CD8-positive, alpha-beta memory T cell (primary cell): ENCODE measurements at places on chromosomes 1 and 21.

GRCh38 chr1:181809991-181810545, 251.4 kb downstream of the ZNF648 start:
- H3K4me1 ChIP-seq = no peaks in the 10 kb centered on the region
- H3K4me3 ChIP-seq = no peak overlapping the region
- no peak overlapping the region for H3K27ac ChIP-seq
- H3K36me3 ChIP-seq = no peaks in the 10 kb centered on the region

- H3K36me3 ChIP-seq = no peaks in the 10 kb centered on the region
- H3K4me1 ChIP-seq = no peaks in the 10 kb centered on the region
- H3K4me3 ChIP-seq = no peak overlapping the region
- no peak for DNase-seq
- H3K27ac ChIP-seq = no peak overlapping the region
These were observed 23.4 kb downstream of the CHAF1B start for GRCh38 chr21:36408568-36408967.

DNA sequence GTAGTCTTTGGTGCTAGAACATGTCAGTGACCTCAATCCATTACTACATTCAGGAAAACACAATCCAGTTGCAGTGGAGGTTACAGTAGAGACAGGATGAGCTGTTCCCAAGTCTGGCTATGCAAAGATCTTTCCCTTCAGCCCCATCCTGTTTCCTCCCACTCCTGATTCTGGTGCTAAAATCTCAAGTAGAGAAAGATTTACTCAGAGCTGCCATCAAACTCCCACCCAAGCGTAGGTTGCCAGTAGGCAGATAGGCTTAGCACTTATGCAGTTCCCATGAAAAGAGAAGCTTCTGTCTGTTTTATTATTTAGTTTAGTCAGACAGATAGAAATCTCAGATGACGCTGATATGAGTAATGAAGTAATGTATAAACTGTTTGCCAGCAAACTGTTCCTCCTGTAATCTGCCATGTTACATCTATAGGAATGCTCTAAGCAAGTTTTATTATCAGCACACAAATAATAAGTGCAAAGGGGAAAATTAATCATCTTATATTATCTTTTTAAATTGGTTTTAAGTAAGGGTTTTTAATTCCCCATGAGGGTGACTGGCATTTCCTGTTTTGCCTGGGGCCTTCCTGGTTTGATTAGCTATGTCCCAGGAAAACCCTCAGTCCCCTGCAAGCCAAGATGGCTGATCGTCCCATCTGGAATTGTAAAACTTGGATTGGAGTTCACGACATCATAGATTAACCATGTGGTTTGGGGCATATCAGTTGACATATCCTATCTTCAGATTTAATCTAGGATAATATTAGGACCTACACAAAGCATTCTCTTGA, 188.3 kb upstream of the PALMD start:
- no peak overlapping the region for H3K27ac ChIP-seq
- H3K27me3 ChIP-seq = no peaks in the 10 kb centered on the region
- no peak overlapping the region for H3K4me3 ChIP-seq
- H3K36me3 ChIP-seq = no peaks in the 10 kb centered on the region
- no peaks in the 10 kb centered on the region for H3K4me1 ChIP-seq
- no peak for DNase-seq

GRCh38 chr21:29342363-29342957, 43.7 kb downstream of the BACH1 start:
- no peaks in the 10 kb centered on the region for H3K27me3 ChIP-seq
- DNase-seq = no peak
- H3K4me1 ChIP-seq = no peaks in the 10 kb centered on the region

DNA sequence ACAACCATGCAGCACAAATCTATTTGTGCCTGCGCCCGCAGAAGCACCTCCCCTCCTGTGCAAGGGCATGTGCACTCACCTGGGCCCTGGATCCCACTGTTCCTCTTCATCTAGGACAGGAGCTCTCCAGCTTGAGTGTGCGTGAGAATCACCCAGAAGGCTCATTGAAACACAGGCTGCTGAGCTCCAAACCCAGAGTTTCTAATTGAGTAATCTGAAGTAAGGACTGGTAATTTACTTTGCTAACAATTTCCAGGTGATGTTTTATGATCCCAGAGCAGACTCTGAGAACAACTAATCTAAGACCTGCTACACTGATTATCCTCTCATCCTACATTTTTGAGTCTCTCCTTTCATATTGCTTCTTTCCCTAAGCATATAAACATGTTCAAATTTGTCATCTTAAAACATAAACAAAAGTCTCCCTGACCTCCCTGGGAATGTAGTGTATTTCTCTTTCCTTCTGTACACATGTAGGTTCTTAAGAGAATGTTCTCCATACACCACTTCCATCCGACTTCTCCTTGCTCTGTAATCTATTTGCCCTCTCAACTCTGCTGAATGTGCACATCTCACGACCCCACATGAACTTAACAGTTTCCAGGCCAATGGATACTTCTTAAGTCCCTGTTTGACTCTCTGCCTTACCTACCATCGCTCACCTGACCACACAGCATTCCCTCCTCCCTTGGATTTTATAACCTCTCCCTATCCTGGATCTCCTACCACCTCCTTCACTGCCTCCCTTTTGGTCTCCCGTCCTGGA, 522.5 kb downstream of the SMYD3 start:
- H3K27me3 ChIP-seq = no peaks in the 10 kb centered on the region
- no peaks in the 10 kb centered on the region for H3K4me1 ChIP-seq
- H3K27ac ChIP-seq = no peak overlapping the region
- H3K36me3 ChIP-seq = no peaks in the 10 kb centered on the region
- no peak for DNase-seq
- H3K4me3 ChIP-seq = no peak overlapping the region

DNA sequence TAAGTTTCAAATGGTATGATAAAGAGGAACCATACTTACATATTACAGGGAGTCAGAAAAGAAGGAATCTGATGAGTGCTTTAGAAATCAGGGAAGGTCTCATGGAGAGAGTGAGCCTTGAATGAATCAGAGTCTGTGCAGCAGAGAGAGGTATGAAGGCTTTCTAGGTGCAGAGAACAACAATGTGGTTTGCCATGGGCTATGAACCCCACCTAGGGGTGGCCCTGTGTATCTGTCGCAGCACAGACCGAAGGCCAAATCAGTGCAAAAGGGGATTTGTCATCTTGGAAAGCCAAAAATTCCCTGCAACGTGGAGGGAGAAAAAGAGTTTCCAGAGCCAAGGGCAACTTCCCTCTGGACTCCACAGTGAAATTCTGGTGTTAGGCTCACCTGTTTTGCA, 3.5 kb downstream of the PAPPA2 start:
- H3K4me3 ChIP-seq = no peak overlapping the region
- H3K27ac ChIP-seq = no peak overlapping the region
- no peaks in the 10 kb centered on the region for H3K27me3 ChIP-seq
- DNase-seq = no peak
